ENCODE measurements at places on chromosomes 13 and 19.

DNA sequence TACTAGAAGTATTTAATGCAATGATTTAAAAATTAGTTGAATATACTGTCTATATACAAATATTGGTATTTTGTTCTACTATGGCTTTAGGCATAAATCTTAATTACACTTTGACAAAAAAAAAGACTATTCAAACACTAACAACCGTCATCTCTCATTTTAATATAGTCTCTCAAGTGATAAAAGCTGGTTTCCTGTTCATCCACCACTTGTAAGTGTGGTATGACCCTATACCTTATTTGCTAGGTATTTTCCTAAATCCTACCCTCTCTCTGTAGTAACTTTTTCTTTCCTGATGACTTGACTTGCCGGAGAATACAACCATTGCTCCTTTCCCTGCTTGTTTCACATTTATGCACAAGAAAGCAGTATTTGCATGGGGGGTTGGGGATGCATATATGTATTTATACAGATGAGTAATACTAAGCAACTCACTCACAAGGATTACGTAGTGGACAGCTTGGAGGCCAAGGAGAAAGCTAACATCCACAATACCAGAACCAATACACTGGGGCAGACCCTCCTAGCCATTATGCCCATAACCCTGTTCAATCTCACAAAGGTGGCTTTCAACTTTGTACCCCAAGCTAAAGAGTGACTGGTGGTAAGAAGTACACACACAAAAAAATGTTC is 12.7 kb upstream of the EFNB2 start:
- no peak for DNase-seq
- H3K27me3 ChIP-seq, result no peaks in the 10 kb centered on the region
- peaks cover 89% of the 10 kb centered on the region for H3K36me3 ChIP-seq
- H3K27ac ChIP-seq, result no peak overlapping the region
- no peak overlapping the region for H3K4me3 ChIP-seq

DNA sequence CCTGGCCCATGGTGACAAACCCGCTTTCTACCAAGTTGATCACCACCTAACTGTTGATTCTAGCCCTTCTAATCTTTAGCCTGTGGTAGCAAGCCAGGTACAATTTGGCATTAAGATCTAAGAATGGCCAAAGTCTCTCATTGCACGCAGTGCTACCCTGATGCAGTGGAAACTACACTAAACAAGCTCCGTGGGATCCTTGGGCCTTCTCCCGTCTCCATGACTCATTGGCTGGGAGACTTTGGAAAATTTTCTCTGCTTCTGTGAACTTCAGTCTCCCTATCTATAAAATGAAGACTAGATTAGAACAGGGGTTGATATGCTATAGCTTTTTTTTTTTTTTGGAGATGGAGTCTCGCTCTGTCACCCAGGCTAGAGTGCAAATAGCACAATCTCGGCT is 223.0 kb downstream of the TSHZ3 start:
- no peaks in the 10 kb centered on the region for H3K4me1 ChIP-seq
- no peak overlapping the region for H3K4me3 ChIP-seq
- DNase-seq, result no peak
- no peaks in the 10 kb centered on the region for H3K27me3 ChIP-seq
- no peak overlapping the region for H3K27ac ChIP-seq
- no peaks in the 10 kb centered on the region for H3K36me3 ChIP-seq

DNA sequence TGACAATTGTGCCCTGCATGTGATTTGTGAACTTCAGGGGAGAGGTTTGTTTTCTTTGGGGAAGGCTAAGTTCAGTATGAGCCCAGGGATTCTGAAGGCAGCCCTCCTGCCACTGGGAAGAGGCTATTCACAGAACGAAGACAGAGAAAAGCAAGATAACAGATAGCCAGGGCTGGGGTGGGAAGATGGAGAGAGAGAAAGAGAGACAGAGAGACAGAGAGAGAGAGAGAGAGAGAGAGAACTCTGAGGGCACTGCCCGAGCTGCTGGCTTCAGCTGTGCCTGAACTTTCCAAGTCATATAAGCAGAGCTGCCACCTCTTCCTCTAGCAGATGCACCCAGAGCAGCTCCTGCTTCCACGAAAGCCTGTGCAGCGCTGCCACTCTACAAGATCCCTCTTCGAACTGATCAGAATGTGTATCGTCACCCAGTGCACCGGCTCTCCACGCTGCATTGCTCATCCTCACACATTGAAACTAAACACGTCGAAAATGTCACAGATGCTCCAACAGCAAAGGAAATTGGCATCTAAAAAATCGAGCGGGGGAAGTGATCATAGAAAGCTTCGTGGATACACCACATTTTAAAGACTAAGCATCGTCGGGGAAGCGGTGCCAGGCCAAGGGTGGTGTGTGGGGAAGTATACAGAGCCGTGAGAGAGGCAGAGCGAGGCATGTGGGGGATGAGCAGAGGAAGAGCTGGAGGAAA is 81.8 kb upstream of the SIAH3 start:
- peaks cover 17% of the 10 kb centered on the region for H3K4me1 ChIP-seq
- no peaks in the 10 kb centered on the region for H3K27me3 ChIP-seq
- no peak for DNase-seq
- H3K27ac ChIP-seq, result no peak overlapping the region
- no peaks in the 10 kb centered on the region for H3K36me3 ChIP-seq

DNA sequence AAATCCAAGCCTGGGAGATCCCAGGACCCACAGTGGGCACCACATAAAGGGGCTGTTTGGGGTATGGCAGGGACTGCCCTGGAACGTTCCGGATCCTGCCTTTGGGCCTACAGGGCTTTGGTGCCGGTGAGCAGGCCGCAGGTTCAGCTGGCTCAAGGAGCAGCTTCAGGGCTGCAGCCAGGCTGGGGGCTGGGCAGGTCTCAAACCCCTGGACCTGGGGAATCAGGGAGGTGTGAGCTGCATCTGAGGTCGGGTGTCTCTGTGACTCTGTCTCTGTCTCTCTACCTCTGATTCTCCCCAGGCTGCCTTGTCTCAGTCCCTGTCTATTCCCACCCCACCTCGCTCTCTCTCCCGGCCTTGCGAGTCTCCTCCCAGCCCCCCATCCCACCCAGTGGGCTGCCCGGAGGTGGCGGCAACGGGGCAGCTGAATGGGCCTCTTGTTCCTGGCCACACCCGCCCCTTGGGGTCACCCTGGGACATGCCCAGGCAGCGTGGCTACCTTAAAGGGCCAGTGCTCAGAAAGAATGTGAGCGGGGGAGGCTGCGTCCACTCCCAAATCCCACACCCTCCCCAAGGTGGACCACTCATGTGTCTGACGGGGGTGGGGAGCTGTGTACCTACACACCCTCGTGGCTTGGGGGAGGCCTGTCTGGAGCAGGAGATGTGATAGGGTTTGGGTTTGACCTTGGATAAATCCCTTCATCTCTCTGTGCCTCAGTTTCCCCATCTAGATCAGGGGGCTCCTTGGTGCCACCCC is 31.1 kb downstream of the NFIC start:
- no peaks in the 10 kb centered on the region for H3K36me3 ChIP-seq
- H3K27me3 ChIP-seq, result no peaks in the 10 kb centered on the region
- H3K27ac ChIP-seq, result no peak overlapping the region
- DNase-seq, result peak; percentile 66

DNA sequence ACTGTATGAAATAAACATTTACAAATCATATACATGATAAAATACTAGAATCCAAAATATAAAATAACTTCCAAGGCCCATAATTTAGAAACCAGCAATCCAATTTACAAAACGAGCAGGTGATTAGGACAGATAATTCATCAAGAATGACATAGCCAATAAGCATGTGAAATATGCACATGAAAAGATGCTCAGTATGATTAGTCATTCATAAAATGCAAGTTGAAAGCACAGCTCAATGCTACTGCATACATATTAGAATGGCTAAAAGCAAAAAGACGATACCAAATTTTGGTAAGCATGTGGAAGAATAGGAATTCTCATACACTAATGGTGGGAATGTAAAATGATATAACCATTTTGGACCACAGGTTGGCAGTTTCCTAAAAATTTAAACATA is 837.2 kb upstream of the MIR17HG start:
- H3K4me3 ChIP-seq, result no peak overlapping the region
- H3K36me3 ChIP-seq, result no peaks in the 10 kb centered on the region
- H3K27ac ChIP-seq, result no peak overlapping the region
- no peak for DNase-seq

All from endodermal cell (in vitro differentiated cells).